ENCODE measurements at places on chromosomes 5 and 9.
A peak's percentile ranks its signal among the peaks of the same experiment; 100 is the strongest.

DNA sequence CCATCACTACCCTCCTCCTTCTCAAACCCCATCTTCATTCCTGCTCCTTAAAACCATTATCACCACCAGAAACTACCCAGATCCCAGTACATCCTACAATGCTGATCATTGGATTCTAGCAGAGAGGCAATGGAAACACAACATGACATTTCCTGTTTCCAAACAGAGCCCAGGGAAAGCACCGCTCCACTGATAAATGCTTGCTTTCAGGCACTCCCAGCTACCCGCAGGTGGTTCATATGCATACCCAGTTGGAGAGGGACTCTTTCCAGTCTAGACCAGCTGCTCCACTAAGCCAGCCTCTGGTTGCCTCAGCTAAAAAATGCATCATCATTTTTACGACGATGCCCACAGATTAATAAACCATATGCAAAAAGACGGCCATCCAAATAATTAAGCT lies 39.2 kb upstream of the ACO1 start:
- no peak for DNase-seq

DNA sequence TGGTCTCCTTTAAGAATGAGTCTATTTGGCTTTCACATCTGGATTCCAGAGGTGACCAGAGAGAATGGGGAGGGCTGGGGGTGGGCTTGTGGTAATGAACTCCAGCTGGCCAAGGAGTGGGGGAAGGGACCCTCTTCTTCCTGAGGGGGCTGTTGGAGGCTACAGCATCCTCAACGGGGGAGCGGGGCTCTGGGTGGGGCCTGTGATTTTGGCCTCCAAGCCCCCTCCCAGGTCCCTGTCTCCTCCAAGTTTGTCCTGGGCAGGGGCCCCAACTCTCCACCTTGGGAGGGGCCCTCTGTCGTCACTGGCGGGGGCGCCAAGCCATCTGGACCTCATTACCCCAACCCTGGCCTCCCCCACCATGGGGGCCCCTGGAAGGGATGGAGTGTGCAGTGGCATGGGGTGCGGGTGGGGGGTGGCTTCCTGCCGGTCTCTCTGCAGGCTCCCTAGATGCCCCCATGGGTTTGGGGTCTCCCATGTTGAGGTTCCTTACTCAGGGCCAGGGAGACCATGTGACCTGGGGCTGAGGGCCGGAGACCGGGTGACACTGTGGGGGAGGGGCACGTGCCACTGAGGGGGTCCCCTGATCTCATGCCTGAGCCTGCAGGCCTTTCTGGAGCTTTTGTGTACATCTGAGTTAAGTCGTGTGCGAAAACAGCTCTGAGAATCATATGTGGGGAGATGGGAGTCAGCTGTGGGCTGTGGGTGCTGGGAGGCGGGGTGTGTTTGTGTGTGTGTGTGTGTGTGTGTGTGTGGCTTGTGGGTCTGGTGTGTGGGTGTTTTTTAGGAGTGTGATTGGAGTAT lies 32.4 kb downstream of the GOLGA2 start:
- no peak for DNase-seq

DNA sequence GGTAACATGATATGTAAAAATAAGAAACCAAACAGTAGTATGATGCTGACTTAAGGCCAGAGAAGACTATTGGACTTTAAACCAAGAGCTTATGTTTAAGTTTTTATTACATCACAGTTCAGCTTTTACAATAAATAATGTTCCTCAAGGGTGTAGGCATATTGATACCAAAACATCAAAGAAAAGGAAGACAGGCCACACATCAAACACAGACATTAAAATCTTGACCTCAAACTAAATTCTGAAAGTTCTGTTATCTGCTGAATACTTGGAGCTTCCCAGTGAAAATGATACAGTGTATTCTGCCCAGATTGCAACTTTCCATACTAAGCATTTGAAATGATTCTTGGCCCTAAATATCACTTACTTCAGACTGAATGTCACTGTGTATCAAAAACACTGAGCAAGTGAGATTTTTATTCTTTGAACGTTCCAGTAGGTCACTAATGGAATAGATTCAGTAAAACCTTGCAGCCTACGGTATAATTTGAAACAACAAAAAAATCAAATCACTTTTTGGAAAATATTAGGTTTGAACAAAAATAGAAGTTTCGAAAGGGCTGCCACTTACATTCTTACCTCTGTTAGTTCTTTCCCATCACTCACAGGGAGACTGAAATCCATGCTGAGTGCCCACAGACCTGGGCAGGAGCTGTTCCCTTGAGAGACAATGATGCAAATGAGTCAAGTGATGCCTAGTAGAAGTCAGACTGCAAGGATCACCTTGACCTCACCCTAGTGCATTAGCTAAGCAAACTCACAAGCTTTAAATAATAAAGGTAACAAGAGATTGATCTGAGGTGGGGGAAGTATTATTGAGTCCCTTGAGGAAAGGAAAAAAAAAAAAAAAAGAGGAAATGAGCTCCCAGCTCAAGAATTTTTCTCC lies 2.5 kb downstream of the LPAR1 start:
- no peak for DNase-seq

DNA sequence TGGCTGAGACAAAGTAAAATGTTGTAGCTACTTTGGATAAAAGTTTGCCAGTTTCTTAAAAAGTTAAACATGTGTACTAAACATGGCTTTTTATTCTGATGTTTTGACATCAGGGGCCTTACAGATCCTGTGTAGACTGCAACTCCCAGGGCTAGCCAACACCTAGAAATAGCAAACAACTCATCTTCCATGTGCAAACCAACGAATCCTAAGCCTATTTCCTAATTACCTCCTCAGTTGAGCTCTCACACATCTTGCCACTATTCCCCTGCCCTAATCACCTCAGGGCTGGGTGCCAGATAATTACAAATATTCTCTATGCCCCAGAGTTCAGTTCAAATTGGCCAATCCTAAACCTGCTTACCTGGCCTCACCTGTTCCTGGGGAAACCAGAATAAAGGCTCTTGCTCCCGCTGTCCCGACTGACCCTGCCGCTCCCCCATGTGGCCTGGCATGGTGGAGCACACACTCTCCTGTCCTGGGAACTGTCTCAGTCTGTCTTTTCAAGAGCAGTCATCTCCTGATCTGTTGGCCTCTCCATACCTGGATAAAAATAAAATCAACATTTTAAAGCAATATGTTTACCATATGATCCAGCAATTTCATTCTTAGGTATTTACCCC lies 37.1 kb upstream of the FAM169A start:
- peak; percentile 31 for DNase-seq

DNA sequence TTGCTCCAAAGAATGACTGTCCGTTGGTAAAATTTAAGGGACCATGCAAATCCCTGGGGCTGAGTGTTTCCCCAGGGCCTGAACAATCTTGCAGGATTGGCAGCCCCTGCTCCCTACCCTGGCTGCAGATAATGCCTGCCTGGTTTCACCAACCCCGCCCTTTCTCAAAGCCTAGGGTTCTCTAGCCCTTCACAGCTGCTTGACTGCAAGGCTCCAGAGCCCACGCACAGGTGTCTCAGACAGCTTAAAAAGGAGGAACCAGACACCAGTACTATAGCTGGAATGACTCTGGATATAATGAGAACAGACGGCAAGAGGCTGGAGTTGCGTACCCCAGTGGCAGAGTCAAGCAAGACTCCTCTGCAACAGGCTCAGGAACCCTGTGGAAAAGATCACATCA lies 25.2 kb upstream of the TNIP1 start:
- no peak for DNase-seq

GRCh38 chr5:80963966-80964481 lies 3.9 kb downstream of the RASGRF2 start:
- no peak for DNase-seq

DNA sequence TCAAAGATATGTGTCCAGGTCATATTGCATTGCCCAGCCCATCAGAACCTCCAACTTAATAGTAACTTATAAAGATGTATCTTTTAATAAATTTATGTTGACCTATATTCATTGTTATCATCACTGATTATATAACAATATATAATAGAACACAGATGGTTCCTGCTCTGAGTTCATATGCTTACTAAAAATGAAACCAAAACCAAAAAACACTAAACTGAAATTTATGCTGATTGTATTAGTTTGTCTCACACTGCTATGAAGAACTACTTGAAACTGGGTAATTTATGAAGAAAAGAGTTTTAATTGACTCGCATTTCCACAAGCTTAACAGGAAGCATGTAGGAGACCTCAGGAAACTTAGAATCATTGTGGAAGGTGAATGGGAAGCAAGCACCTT lies 462.5 kb upstream of the TYRP1 start:
- DNase-seq, result no peak

DNA sequence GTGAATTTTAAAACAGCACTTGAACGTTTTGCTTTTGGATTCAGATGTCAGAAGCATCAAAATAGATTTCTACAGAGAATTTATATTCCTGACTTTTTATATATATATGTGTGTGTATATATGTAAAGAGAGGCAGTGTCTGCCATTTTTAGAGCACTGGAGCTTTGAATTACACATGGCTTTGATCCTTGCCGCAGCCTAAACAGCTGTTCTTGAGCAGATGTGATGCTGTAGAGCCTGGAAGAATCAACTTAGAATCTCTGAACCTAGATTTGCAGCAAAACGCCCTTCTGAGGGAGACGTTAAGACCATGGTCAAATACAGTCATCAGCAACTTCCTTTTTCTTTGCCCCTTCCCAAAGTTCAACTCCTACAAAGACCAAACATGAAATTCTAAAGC lies 21.7 kb upstream of the C5orf47 start:
- no peak for DNase-seq
